ENCODE measurements at places on chromosomes 3 and 15.
A peak's percentile ranks its signal among the peaks of the same experiment; 100 is the strongest.

DNA sequence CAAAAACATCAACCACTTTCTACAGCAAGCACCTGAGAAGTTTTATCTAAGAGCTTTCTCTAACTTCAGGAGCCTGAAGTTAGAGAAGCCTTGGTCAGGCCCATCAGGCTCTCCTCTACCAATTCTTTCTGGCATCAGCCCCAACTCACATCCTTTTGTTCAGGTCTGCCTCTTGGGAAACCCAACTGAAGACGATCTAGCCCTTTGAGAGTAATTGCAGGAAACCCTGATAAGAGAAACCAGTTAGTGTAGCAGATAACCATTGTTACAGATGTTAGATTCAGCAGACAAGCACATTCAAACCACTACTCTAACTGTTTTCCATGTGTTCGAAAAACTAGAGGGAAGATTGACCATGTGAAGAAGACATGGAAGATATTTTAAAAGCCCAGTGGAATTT is 27.0 kb upstream of the DYNC1LI1 start:
- DNase-seq, result no peak

DNA sequence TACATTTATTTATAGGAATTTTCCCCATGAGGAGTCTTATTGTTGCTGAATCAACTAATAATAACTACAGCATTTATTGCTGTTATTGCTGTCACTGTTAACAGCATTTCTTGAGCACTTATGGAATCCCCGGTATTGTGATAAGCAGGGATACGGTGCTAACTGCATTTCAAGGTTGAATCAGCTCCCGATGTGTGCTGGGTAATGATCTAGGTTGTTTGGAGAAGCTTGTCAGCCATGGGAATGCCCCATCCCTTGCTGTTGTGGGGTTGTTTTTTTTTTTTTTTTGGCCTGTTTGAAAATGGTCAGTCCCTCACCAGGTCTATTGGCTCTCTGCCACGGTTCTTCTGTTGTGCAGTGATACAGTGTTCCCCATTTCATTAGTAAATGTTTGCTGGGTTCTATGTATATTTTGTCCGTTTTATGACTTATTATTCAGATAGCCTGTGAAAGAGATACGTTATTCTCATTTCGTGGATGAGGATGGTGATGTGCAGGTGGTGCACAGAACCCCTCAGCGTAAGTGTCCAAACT is 48.5 kb downstream of the MED12L start:
- no peak for DNase-seq

DNA sequence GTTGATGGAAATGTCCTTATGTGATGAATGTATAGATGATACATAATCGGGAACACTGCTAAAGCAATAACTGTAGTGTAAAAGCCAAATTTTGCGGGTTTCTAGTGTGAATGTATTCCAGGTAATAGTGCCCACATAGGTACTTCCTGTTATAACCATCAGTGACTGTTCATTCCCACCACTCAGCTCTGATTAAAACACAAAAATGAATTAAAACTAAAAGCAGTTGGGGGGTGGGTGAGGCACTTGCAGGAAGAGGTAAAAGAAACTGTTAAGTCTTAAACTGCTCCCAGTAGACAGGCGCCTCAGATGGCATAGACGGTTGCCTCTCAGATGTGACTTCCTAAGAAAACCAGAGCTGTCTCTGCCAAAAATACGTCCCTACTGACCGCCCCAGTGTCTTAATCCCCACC is 893 bp upstream of the MTHFS start:
- DNase-seq, result no peak

- DNase-seq, result no peak
These were observed 10.6 kb downstream of the HEG1 start for GRCh38 chr3:125045194-125045593.

DNA sequence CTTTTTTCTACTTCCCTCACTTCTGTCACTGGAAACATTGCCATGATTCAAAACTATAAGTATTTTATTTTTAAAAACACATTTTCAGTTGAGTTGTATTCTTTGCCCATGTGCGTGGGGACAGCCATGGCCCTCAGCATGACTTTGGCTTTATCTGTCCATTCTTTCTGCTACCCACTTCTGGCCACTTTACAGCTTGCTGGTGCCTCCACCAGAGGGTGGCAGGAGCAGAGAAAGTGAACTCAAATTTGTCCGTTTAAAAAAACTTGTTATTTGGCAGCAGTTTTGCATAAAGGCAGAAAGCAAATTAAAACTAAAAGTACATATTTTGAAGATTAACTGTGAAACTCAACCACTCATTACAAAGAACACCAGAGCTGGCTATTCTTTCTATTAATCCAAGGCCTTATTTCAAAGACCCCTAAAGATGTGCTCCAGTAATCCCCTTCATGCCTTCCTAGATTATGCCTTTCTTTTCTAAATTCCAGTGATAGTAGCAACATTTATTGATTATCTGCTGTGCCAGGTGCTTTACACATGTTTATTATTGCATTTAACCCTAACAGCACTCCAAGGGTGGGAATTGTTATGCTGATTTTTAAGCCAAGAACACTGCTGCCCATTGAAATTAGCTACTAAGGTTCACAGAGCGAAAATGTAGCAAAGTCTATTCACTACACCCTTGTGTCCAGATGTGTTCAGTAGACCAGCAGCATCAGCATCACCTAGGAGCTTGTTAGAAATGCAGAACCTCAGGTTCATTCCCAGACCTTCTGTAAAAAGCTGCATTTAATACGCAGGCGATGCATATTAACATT is 134.8 kb downstream of the THRB start:
- no peak for DNase-seq

- no peak for DNase-seq
These were observed 19.5 kb upstream of the NANOGP8 start for GRCh38 chr15:35104526-35105147.

GRCh38 chr3:182438398-182438797 is 354.9 kb upstream of the ATP11B start:
- no peak for DNase-seq

- no peak for DNase-seq
These were observed 282.1 kb upstream of the POU1F1 start for GRCh38 chr3:87558492-87558891.

GRCh38 chr3:111859061-111859973 is at the start of gene PHLDB2:
TSS of gene PHLDB2 (plus strand) at chr3:111859265. CDS start at chr3:111884078, 24,813 bp downstream.
- peak; percentile 67 for DNase-seq

- DNase-seq, result no peak
These were observed 11.6 kb upstream of the SCAMP5 start for GRCh38 chr15:74983725-74984231.

DNA sequence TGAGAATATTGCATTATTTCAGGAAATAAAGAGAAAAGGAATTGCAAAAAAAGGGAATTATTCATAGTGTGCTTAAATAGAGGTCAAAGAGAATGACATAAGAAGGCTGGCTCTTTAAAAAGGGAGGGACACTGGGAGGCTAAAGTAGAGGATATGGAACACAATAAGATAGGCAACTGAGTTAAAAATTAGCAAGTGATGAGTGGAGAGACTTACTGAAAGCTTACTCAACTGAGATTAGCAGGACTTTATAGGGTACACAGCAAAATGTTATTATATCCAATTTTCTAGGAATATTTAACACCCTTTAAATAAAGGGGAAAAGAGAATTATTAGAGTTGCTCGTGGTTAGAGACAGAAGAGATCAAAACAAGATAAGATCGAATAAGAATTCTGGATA is 375.2 kb downstream of the LSAMP start:
- no peak for DNase-seq

GRCh38 chr3:191330530-191331048 is 263 bp upstream of the UTS2B start:
- DNase-seq, result no peak

DNA sequence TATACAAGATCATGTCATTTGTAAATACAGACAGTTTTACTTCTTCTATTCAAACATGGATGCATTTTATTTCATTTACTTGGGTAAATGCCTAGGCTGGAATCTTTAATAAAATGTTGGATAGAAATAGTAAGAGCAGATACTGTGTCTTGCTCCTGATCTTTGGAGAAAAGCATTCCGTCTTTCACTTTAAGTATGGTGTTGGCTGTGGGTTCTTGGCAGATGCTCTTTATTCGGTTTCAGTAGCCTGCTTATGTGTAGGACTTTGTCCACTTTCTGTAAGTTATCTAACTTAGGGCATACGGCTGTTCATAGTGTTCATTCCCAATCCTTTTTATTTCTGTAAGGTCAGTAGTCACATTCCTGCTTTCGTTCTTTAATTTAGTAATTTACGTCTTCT is 303.0 kb downstream of the ADAMTS17 start:
- DNase-seq, result no peak
